Activated CD4-positive, alpha-beta memory T cell treated with anti-CD3 and anti-CD28 coated beads, Interleukin-2, amount 10 ng/mL, durations not matched to agents 7 days and 5 days (primary cell): ENCODE measurements at places on chromosomes 11 and 22. TPM values are rescaled to one million over a fixed set of nuclear protein-coding genes. Genes with fewer than 3 reads are reported as not detected.

- no peak for DNase-seq
Measured at GRCh38 chr11:110859240-110859840, 147.1 kb upstream of the ARHGAP20 start.

DNA sequence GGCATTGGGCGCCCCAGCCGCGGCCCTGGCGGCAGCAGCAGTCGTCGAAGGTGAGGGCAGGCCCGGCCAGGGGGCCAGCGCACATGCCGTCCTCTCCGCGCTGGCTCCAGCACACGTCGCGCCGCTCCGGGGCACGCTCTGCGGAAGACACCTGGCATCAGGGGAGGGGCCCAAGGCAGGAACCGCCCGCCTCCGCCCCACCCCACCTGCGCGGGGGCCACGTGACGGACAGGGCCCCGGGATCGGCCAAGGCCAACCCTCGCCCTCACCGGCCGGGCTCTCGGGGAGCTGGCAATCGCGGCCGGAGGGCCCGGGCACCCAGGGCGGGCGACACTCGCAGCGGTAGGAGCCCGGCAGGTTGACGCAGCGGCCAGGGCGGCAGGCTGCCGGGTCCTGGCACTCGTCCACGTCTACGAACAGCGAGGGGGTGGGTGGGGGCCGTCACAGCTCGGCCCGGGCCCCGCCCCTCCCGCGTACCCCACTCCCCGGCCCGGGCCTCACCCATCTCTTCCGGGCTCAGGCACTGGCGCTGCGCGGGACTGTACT is 14.9 kb downstream of the SCYL1 start:
- no peak for DNase-seq

GRCh38 chr11:74400606-74401005 is 2.4 kb upstream of the PGM2L1 start:
- no peak for DNase-seq

DNA sequence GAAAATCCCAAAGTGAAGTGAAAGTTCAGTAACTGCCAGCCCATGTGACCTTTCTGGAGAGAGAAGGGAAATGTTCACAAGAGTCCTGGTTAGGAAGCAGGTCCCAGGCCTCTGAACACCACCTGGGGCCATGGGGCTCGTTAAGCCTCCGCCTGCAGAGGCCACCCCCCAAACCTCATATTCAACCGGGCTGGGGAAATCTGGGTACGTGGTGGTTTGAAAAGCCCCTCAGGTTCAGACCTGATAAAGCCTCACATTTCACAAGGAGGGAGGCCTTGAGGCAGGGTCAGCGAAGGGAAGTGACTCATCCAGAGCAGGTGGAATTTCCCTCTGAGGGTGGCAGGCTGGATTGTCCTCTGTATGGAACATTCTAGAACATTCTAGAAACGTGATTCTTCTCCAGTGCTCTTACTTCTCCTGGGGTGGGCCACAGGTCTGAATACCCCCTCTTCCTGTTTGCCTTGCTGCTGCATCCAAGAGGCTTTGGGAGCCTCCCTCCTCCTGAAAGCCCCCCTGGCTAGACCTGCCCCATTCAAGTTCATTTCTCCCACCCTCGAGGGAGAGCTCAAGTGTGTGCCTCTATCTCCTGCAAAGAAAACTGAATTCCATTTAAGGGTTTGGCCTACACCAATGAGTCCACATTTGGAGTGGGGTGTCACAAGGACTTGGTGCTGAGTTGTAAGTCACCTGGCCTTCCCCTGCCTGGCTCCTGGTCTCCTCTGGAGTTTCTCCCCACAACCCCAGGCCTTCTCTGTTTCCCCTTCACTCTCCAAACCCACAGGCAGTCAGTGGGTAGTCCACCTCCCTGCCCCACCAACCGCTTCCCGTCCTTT is 6.3 kb downstream of the FXYD2 start:
- DNase-seq = peak; percentile 58

DNA sequence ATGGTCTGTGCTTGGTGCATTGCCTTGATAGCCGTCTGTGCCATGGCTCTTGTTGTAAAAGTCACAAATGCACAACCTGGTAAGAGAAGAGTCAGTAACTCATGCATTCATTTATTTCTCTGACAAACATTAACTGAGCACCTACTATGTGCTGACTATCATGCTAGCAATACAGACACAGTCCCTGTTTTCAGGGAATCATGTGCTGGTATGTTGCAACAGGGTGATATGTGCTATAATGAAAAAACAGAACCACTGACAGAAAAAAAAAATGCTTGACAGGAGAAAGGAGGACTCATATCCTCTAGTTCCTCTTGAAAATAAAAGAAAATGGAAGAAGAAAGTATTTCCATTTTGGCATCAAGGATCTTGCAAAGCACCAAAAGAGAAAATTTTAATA is 34.5 kb upstream of the RAPSN start:
- DNase-seq = no peak

DNA sequence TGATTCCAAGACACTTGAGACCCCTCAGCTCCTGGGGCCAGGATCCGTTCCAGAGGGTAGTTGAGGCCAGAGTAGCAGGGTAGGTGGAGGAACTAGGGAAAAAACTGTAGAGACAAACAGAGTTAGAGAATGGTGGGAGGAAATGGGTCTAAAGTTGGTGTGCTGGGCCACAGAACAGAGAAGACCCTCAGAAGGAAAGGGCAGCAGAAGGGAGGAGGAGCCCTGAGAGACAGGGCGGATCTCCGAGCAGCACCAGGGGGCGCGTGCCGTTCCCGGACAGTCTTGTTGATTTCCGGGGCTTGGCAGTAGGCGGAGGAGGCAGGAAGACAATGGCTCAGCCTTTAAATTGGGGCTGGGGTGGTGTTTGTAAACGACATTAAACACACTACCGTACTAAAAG is 2.4 kb upstream of the CECR2 start:
- DNase-seq = peak; percentile 32

The ASPHD2 gene
- total RNA-seq = 11.8 TPM

The TUB gene
- 0.08 TPM for total RNA-seq

DNA sequence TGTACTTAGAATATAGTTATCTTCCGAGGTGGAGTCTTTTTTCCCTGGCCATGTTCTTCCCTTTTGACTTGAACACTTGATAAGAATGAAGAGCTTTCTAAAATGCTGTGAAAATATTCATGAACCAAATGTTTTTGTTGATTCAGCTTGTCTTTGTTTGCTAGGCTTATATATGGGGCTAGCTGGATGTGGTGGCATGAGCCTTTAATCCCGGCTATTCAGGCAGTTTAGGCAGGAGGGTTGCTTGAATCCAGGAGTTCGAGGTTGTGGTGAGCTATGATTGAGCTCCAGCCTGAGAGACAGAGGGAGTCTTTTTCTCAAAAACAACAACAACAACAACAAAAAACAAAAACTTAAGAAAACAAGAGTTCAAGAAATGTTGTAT is 23.1 kb downstream of the CBL start:
- no peak for DNase-seq

DNA sequence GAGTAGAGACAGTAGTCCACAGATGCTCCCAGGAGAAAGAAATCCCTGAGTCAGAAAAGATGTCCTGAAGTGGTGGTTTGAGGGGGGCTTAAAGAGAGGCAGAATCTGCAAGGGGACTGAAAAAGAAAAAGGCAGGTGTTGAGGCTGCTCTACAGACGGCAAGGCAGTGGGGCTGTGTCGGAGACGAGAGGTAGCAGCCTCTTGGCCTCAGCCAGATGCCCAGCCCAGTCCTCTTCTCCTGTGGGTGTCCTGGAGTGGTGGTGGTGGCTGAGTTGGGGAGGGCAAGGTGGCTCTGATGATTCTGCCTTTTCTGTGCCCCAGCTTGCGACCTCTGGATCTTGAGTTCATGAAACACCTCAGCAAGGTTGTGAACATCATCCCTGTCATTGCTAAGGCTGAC is 9.3 kb upstream of the WBP2NL start:
- DNase-seq = no peak

GRCh38 chr11:132911186-132911585 is 621.1 kb downstream of the OPCML start:
- no peak for DNase-seq

The TSPAN32 gene
- 50.1 TPM for total RNA-seq

GRCh38 chr11:88482871-88483301 is 145.3 kb upstream of the CTSC start:
- DNase-seq = no peak

GRCh38 chr22:43171607-43172006 is 15.3 kb downstream of the TTLL12 start:
- no peak for DNase-seq

- DNase-seq = no peak
Measured at GRCh38 chr11:60731586-60731985, 7.1 kb downstream of the MS4A18 start.

- no peak for DNase-seq
Measured at GRCh38 chr11:76574406-76574805, 96.1 kb downstream of the LRRC32 start.

The UBQLN3 gene
- total RNA-seq = not detected

DNA sequence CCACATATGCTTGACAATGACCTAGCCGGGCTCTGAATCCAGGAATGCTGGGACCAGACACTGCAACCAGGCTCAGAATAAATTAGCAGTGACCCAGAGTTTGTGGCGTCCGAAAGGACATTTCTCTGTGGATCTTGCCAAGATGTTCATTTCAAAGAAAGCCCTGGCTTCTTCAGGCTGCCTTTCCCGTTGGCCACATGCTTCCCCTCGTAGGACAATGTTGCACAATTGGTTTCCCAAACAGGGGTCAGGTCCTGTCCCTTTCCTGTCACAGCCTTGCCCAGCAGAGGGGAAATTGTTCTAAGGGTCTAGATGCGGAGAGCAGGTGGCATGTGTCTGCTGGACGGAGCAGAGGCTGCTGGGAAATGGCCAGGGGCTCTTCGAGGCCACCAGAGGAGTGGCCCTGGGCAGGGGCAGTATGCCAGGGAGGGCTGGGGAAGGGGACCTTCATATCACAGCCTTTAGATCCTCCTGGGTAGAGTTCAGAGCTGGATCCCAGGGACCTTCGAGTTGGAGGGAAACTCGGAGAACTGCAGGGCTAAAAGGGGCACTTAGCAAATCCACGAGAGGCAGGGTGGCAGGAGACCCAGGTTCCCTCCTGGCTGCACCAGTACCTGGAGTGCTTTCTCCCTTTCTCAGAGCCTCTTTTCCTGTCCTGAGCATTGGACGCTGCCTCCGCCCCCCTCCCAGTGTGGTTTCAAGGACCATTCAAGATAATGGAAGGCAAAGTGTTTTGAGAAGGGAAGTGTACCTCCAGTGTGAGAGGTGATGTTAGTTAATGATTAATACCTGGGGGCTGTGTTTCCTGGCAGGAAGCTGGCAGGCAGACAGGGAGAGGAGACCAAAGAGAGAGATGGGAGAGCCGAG is 42.3 kb downstream of the C11orf96 start:
- DNase-seq = no peak

- DNase-seq = no peak
Measured at GRCh38 chr11:61694602-61694939, 14.4 kb downstream of the DAGLA start.

- DNase-seq = no peak
Measured at GRCh38 chr11:9462806-9463537, 2.2 kb downstream of the ZNF143 start.

DNA sequence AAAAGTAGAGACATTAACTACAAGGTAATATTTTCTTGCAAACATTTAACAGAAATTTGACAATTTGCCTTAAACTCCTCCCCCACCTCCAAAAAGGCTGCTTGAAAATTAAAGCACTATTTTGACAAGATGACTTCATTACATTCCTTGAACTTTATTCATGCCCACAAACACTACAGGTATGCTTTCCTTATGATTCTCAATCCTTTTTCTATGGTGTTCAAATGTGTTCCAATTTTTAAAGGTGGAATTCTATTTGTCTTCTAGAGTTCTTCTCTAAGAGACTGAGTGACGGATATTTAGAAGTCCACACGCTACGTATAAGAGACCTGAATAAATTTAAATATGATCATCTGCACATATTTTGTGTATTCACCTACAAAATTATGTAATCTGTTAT is 69.4 kb downstream of the MRTFA start:
- no peak for DNase-seq

The POU2AF1 gene
- 7.7 TPM for total RNA-seq

The GRM5 gene
- not detected for total RNA-seq
